ENCODE measurements at places on chromosomes 4 and X. TPM values are rescaled to one million over a fixed set of nuclear protein-coding genes. Genes with fewer than 3 reads are reported as not detected.
A peak's percentile ranks its signal among the peaks of the same experiment; 100 is the strongest.

DNA sequence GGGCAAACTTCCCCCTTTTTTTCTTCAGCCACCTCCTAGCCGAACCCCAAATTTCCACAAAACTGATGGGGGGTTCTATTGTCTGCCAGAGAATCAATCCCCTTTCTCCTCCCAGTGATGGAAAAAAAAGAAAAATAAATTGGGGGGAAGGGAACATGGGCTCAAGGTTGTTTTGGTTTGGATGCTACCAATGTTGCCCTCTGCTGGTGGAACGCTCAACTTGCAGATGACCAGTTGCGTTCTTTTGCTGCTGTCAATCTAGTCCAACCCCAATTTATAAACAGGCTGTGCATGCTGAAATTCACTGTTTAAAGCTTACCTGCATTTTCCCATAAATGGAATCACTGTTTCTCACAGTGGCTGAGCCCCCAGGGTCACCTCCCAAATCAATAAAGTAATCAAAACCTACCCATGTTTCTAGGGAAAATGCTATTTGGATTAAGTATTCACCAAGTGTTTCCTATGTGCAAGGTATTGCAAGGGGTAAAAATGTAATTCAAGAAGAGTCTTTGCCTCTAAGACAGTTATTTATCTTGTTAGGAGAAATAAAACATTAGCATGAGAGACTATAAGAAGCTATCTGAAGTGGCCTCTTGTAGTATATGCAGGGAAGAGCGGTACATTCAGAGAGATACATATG, 116.7 kb upstream of the TMEM164 start:
- DNase-seq, result peak; percentile 42

- no peak for DNase-seq
Measured at GRCh38 chr4:6338951-6339817, 69.5 kb downstream of the WFS1 start.

DNA sequence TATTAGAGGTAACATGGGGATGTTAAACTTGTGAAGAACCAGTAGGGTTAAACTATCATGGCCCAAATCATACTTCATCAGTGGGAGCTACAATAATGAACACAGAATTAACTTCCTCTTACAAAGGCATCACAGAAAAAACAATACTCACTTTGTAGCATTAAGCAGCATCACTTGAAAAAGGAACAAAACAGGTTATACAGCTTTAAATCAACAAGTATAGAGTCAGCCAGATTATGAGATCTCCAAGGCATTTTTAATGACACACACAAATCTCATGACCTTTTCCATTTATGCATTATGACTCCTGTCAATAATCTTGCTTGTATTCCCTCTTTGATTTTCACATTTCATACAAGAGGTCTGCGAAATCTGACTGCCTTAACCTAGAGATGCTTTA, 18.3 kb downstream of the FBXL5 start:
- DNase-seq, result no peak

DNA sequence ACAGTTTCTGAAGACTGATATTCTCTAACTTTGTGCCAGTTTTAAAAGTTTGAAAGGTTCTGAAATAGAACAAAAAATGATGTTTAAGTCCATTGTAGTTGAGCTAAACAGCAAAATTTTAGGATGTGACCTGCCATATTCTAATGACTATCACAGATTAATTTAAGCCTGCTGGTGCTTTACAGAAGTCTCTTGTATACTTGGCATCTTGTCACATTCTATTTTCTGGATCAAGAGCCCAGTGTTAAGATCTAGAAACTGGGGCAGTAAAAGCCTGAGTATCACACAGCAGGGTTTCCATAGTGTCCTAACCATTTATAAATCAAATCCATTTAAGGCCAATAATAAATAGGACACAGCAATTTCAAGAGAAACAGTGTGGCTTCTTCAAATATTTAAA, 12.4 kb downstream of the FSTL5 start:
- DNase-seq, result no peak

- DNase-seq, result peak; percentile 2
Measured at GRCh38 chr4:3363411-3364141, 70.8 kb downstream of the RGS12 start.

Gene MAB21L2
- 6.3 TPM for polyA plus RNA-seq

GRCh38 chrX:128287693-128288092, 235.5 kb upstream of the ACTRT1 start:
- DNase-seq, result no peak

GRCh38 chr4:174041555-174042105, 241.8 kb downstream of the FBXO8 start:
- no peak for DNase-seq

Gene IL2RG
- 11.2 TPM for polyA plus RNA-seq

Gene COX7B2
- polyA plus RNA-seq, result not detected

DNA sequence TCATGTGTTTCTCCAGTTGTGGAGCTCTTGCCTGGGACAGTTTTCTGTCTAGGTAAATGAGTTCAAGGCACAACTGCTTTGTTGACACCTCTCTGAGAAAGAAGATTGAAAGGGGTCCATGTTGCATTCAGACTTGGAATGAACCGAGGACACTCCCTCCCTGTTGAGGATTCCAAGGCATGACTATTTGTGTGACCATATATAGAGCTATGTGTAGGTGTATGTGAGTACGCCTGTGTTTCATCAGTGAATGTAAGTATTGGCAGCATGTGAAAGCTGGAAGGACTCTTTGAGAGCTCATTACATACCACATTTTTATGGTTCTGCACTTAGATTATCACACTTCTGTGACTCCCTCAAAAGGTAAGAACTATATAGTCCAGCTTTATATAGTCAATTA, 3.4 kb downstream of the HEPH start:
- no peak for DNase-seq

DNA sequence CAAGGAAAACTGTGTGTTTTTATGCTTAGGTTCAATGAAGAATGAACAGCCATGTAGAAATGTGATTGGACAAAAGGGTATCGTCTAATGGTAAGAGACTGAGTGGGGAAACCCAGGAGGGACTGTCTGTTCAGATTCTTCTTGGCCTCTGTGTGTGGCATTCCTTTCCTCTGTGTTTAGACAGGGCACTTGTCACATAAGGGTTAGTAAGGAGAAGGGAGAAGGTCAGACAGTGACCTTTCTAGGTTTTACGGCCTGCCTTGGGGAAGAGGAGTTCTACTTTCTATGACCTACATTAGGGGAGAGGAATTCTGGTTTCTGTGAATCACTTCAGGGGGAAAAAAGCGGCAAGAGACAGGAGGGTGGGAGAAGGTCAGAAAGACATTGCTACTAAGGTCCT, 119.5 kb downstream of the GC start:
- DNase-seq, result no peak

Gene SULT1E1
- 30.8 TPM for polyA plus RNA-seq

DNA sequence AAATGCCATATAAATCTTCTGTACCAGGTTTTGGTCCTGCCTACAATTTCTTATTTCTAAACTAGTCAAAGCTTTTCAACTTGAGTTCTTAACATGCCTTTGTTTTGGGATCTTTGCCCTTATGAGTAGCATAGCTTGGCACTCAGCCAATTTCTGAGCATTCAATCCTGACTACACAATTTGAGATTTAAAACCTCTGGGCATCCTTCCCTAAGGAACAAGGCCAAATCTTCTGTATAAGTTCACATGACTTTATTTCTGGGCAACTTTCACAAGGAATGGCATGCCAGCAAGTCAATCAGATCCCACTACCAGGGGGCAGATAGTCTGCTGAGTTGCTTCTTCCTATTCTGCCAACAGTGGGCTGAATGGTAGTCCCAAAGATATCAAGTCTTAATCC, 254.2 kb downstream of the ADAMTS3 start:
- peak; percentile 51 for DNase-seq

Gene UGT2A3
- 30.3 TPM for polyA plus RNA-seq

- DNase-seq, result no peak
Measured at GRCh38 chrX:1582686-1583437, 8.5 kb upstream of the AKAP17A start.

Gene RRH
- polyA plus RNA-seq, result not detected

GRCh38 chr4:83281307-83281706, 3.3 kb downstream of the COQ2 start:
- no peak for DNase-seq

DNA sequence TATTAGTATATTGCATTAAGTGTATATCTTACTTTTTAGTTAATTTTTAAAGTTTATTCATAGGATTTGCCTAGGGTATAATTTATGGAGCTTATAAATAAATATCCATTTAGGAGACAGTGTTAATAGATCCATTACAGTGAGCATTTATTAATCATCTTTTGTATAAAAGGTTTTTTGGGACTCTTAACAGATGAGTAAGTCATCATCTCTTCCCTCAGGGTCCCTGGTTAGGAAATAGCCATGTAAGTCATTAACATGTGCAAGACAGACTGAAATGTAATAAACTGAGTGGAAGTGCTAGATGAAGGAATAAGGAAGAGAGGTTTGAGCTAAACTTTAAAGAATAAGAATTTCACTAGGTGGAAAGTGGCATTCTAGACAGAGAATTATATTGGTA, 69.2 kb downstream of the PAQR3 start:
- DNase-seq, result no peak

Gene ETDA
- polyA plus RNA-seq, result not detected

DNA sequence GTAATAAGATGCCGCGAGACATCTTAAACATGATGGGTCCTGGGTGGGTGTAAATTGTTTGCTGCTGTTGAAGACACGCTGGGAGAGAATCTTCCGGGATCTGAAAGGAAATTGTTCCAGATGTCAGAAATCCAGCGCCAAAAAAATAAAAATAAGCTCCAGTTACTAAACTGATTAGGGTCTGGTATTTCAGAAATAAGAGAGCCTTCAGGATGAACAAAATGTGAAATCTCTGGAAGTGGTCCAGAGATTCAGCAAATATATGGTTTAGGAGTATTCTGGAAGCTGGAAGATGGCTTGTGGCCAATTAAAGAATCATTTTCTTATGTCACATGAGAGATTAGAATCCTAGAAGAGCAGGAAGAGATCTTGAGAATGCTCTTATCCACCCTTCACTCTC, 75.8 kb upstream of the NHS start:
- DNase-seq, result no peak

- DNase-seq, result no peak
Measured at GRCh38 chr4:116244771-116245170, 840.6 kb downstream of the TRAM1L1 start.

GRCh38 chr4:55303760-55304165, 42.3 kb upstream of the SRD5A3 start:
- DNase-seq, result peak; percentile 26

DNA sequence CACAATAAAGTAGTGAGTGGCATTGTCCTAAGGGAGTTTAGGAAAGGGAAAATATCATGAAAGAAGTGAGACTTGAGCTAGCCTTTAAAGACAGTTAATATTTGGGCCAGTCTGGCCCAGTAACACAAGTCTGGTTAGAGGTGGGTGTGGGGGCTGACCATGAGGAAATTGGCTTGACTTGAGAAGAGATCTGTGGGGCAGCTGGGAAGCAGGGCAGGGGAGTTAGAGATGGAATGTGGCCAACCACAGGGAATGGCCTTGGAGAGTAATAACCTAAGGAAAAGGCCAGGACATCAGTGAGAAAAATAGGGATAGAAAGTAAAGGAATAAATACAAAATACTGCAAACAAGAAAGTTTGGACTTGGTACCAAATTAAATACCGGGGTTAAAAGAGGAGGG, 71.3 kb downstream of the CLCN5 start:
- no peak for DNase-seq

GRCh38 chr4:81595287-81595686, 123.6 kb upstream of the RASGEF1B start:
- DNase-seq, result no peak

DNA sequence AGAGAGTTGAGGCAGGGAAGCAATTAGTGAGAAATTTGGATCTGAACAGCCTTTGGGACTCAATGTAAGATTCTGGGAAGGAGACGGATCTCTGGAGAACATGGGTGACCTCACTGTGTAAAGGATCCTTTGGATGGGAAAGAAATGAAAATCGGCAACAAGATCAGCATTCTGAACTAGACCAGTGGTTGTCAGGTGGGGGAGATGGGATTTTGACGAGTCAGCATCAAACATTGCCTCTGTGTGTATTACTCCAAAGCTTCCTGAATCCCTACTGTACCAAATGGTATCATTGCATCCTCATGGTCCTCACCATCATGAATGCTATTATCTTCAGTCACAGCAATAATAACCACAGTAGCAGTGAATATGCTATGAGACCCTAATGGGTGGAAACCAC, 52.8 kb downstream of the PGRMC2 start:
- DNase-seq, result no peak

Gene SOWAHB
- polyA plus RNA-seq, result 5.7 TPM

DNA sequence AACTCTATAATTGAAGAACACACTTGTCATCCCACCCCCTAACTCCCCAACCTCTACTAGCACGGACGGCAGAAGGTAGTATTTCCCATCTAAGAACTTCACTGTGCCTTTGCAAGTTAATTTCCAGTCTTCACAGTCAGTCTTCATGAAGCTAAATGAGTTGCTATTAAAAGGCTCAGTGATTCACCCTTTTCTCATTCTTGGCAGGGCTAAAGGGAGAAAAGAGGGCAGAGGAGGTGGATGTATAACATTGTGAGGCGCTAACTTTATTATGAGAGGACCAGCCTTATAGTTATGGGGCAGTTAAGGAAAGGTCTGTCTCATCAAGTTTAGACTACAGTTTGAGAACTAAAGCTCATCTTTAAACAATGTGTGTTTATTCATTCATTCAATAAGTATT, 161.0 kb upstream of the S100G start:
- no peak for DNase-seq

DNA sequence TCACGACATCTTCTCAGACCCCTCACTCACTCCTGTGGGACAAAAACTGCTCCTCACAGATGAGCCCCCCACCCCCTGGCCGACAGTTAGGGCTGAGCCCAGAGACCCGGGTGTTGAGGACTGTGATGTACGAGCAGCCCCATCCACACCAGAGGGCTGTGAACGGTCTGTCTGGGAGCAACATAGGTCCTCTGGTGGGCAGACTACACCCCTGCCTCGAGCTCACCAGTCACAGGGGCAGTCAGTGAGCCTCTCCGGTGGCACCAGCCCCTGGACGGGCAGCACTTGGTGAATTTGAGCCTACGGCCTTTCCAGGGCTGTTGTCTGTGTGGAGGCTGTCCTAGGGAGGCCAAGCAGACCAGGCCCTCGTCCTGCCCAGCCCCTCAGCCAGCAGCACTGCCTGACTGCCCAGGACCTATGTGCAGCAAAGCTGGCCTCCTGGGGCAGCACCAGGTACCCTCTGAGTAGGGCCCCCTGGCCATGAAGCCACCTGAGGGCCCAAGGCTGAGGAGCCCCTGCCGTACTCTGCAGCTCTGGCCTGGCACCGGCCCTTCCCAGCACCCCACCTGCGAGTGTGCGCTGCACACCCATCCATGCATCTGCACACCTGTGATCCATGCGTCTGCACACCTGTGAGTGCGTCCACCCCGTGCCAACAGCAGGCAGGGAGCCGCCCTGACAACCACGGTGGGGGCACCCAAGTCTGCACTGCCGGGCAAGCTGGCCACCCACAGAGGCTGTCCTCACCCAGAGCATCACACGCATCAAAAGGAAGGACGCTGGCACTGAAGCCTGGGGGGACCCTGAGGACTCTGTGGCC, 111.6 kb upstream of the NKX1-1 start:
- DNase-seq, result no peak

- DNase-seq, result peak; percentile 16
Measured at GRCh38 chr4:186904101-186904500, 180.4 kb upstream of the FAT1 start.

Gene DTHD1
- polyA plus RNA-seq, result not detected

GRCh38 chr4:184284742-184285141, 67.1 kb upstream of the ENPP6 start:
- no peak for DNase-seq

Data from hepatocyte (in vitro differentiated cells).